Gastroesophageal sphincter (tissue), 4 donors: ENCODE measurements at places on chromosomes 1 and 21. TPM values are rescaled to one million over a fixed set of nuclear protein-coding genes. Genes with fewer than 3 reads are reported as not detected.

DNA sequence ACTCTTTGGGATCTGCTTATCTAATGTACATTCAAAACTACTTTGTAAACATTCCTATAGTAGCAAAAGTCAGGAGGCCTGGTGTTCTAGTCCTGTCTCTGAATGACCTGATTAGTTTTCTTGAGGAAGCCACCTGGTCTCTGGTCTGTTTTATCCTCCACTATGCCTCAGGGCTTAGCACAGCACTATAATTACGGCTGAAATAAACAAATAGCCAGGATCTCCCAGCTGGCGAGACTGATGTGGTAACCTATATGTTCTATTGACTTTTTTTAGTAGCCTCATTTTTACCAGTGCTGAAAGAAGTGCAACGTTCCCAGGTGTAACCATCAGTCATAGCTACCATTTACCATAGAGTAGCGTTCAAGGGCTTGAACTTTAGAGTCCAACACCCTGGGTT lies 24.2 kb upstream of the RPL11 start:
- no peak for ATAC-seq

DNA sequence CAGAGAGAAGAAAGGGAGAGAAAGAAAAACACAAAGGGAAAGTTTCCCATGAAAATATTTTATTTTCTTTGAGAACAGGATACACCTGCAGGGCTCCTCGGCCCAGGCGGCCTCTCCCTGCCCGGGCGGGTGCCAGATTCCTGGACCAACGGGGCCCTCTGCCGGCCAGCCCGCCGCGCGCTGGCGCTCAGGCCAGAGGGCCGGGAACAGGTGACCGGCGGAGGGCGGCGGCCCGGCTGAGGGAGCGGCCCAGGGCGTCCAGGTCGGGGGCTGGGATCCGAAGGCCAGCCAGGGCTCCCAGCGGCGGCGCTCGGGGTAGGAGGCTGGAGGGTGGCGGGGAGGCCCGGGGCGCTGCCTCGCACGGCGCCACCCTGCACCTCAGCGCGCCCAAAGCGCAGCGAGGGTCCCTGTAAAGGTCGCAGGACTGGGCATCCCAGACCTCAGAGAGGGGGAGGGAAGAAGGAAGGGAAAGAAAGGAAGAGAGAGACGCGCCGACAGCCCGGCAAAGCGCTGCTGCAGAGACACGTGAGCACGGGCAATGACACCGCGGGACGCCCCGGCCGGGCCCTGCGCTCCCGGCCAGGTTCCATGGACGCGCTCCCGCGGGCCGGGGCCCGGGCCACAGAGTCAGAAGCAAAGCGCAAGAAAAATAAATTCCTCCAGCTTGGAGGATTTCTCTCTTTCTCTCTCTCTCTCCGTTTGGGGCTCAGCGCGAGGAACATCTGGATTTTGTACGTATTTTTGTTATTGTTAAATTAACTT lies 927 bp downstream of the WNT9A start:
- ATAC-seq = peak; percentile 66

DNA sequence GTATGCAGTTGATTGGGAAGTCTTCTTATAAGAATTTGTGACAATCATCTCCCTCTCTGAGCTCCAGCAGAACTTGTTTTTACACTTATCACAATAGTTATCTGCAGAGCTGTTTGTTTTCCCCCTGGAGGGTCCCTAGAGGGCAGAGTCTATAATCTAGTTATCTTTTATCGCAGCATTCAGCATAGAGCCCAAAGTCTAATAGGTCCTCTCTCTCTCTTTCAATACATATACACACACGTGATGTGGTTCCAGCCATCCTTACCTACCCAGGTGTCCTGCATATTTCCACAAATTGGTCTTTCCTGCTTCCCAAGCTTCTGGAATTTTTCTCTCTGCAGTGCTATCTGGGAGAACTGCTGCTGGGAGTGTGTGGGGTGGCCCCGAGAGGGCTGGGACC lies 229.6 kb upstream of the KIAA0040 start:
- ATAC-seq = no peak

DNA sequence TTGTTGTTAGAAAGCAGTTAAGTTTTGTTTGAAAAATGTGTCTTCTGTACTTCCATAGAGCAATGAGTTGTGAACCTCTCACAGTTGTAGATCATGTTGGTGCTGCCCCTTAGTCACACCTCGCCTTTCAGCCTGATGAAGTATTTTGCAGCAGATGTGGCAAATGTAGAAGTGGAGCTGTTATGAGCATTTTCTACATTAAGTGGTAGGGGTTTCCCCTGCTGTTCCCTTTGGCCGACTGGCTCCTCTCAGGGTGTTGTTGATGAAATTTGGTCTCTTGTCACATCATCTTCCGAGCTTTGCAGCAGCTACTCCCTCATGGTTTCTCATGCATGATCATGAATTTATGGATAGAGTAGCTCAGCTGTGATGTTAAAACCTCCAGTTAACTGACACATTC lies 33.6 kb upstream of the DENND1B start:
- ATAC-seq = no peak

GRCh38 chr1:76239470-76239918 lies 164.9 kb downstream of the ST6GALNAC3 start:
- ATAC-seq = no peak

DNA sequence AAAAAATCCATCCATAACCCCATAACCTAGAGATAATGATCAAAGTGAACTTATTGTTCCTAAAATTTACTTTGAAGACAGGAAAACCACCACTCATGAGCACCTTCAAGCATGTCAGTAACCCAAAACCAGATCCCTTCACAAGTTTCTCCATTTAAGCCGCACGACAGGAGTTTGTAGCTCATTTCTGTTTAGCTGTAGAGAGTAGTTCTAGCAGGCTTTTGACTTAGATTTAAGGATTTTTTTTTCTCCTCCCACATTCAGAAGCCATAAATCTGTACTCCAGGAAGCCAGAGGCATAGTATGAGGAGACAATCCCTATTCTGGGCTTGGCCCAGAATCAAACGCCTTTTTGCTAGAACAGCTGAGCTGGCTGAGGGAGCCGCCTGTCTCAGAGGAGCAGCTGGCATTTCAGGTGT lies 25.6 kb downstream of the TOMM20 start:
- no peak for ATAC-seq

- ATAC-seq = no peak
Measured at GRCh38 chr1:101595881-101596374, 359.1 kb downstream of the S1PR1 start.

- ATAC-seq = no peak
Measured at GRCh38 chr1:30744060-30744756, 13.4 kb downstream of the LAPTM5 start.

GRCh38 chr1:98969798-98970490 lies 34.7 kb downstream of the PLPPR5 start:
- ATAC-seq = no peak

GRCh38 chr1:54339126-54339525 lies 67.1 kb downstream of the SSBP3 start:
- ATAC-seq = no peak

GRCh38 chr1:30345491-30346130 lies 377.8 kb downstream of the MATN1 start:
- no peak for ATAC-seq

GRCh38 chr1:179241530-179242097 lies 12.1 kb upstream of the ABL2 start:
- no peak for ATAC-seq

DNA sequence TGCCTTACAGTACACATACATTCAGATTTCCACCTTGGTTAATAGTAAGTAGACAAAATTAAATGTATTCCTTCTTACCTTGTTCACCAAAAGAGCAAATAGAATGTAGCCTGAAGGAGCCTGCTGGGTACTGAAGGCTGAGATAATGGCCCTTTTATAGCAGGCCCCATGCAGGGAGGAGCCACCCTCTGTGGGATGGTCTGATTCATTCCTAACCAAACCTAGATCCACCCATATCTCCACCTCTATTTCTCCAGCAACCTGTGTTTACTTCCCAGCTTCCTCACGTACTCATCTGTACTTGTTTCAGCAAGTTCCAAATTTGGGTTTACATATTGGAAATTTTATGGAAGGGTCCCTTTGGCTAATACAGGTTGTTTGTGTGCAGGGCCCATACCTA lies at the start of gene FLG:
TSS of gene FLG (minus strand) at position 129 of the 400 bp plus-strand sequence. CDS start 9,783 bp downstream, outside the sequence.
- ATAC-seq = no peak

GRCh38 chr21:45509566-45510465 lies 32.4 kb downstream of the SLC19A1 start:
- no peak for ATAC-seq

DNA sequence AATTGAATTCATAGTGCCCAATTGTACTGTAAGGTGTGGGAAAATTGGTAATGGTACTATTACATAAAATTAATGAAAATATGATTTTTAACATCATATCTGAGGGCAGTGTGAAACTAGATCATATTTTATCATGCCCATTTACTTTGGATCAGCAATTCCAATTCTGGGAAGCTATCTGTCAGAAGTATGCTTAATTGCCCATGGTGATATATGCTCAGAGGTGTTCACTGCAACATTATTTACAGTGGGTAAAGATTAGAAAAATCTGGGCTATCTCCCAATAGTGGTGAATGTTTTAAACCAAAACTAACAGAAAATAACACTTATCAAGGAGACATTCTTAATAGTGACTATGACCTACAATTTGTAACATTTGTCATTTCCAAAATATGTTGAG lies 1260.0 kb downstream of the BRINP3 start:
- ATAC-seq = no peak

DNA sequence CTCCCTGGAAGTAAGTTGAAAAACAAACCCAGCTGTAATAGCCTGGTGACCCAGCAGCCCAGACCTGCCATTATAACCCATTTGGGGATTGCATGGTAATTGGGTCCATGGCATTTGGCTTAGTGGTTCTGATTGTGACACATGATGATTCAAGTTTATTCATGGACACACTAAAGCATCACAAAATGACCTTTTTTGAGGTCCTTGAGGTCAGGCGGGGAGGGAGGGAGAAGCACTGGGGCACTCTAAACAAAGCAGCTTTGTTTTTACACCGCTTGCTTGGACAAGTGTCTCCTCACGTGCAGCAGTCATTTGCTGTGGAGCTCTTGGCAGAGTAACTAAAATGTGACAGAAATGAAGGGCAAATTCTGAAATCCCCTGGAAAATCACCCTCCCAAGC lies 241.0 kb upstream of the SGIP1 start:
- ATAC-seq = no peak

DNA sequence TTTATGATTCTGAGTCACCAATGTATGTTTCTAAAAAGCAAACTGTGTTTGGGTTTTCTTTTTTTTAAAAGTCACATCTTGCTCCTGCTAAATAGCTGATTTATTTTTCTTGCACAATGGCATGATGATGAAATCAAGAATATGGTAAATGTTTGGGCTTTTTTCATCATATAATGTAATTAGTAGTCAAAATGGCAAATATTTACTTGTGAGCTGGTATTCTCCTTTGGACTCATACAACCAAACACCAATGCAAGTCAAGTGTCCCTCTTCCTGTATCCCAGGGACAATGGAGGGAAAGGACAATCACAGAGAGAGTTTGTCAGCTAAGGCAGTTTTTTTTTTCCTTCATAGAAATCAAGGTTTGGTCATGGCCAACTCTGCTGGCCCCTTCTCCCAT lies 94.6 kb upstream of the RALGPS2 start:
- ATAC-seq = no peak

GRCh38 chr1:244710474-244711062 lies 57.6 kb downstream of the DESI2 start:
- no peak for ATAC-seq

DNA sequence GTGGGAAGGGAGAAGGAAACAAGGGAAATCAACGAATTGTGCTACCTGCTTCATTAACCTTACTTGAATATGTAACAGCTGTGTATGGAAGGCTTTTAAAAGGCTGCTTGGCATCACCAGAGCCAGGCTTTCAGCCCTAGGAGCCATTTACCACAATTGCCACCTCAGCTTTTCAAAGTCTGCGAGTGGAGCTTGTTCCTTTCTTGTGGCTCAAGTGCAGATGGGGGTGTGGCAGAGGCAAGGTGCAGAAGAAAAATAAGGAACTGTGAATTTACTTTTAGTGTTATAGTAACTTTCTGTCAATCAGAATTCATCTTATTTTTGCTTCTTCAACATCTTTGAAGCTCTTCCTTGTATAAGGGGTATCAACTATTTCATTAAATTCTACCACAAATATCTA lies 17.6 kb downstream of the CLCA2 start:
- ATAC-seq = no peak

GRCh38 chr1:169031566-169032224 lies 74.8 kb upstream of the ATP1B1 start:
- no peak for ATAC-seq

GRCh38 chr1:118159569-118159968 lies 25.5 kb downstream of the SPAG17 start:
- ATAC-seq = no peak

DNA sequence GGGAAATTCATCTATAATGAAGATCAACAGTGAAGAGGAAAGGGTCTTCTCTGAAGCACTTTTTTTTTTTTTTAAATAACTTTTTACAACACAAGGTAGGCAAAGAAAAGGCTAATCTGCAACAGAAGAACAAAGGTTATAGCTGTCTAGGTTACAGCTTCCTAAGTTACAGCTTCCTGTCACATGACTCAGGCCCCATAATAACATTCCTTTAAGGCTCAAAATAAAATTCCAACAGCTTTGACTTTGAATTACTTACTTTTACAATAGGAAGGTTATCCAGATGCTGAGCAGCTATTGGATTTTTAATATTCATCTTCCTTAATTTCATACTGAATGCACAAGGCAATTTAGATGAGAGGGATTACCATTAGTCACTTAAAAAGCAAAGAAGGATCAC lies 40.4 kb upstream of the TMEM61 start:
- ATAC-seq = no peak

- ATAC-seq = no peak
Measured at GRCh38 chr1:108106775-108107174, 93.4 kb downstream of the SLC25A24 start.

DNA sequence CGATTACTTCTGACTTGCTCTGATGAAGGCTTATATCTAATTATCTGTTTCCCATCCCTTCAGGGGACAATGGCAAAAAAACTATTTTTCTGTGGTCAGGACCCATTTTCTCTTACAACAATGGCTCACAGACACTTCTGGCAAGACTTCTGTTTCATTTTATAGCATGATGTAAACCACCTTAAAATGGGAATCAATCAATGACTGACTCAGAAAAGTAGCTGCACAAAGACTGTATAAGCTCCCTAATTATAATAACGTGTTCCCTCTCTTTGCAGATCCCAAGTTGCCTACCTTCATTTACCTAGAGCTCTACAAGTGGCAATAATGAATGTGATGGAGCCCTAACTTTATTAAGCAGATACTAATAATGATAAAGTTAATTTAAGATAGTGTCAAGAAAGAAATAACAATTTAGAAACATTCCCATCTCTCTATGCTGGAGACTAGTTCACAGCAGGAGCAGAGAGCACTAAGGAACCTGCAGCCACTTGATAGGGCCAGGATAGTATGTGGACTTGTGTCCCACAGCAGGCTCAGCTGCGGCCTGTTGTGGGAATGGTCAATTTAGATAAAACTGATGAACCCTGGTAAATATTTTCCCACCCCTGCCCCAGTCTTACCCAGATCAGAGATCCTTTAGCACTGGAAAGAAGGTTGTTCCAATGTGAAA lies 538 bp downstream of the GBP2 start:
- ATAC-seq = peak; percentile 20

Gene CGN
- total RNA-seq = 2.2 TPM

Gene DMRTA2
- not detected for total RNA-seq

Gene CDC20
- total RNA-seq = 0.54 TPM

Gene ORC1
- total RNA-seq = 0.67 TPM

Gene HPCAL4
- total RNA-seq = 0.17 TPM

Gene LCE1A
- not detected for total RNA-seq

Gene SPRR2B
- total RNA-seq = not detected

Gene AK5
- 3.4 TPM for total RNA-seq

Gene FTCD
- not detected for total RNA-seq

Gene AGL
- 131 TPM for total RNA-seq
